ENCODE measurements at places on chromosomes 13 and 19.

- DNase-seq: no peak
Observed at GRCh38 chr19:46435009-46435408, 6.3 kb upstream of the PNMA8C start.

GRCh38 chr13:60214213-60215055, 50.7 kb upstream of the DIAPH3 start:
- no peak for DNase-seq

GRCh38 chr13:26221399-26221720, 754 bp downstream of the RNF6 start:
- DNase-seq: no peak

- DNase-seq: no peak
Observed at GRCh38 chr13:30863796-30864195, 42.3 kb upstream of the MEDAG start.

- peak; percentile 73 for DNase-seq
Observed at GRCh38 chr13:99985241-99985874, 3.8 kb downstream of the ZIC2 start.

DNA sequence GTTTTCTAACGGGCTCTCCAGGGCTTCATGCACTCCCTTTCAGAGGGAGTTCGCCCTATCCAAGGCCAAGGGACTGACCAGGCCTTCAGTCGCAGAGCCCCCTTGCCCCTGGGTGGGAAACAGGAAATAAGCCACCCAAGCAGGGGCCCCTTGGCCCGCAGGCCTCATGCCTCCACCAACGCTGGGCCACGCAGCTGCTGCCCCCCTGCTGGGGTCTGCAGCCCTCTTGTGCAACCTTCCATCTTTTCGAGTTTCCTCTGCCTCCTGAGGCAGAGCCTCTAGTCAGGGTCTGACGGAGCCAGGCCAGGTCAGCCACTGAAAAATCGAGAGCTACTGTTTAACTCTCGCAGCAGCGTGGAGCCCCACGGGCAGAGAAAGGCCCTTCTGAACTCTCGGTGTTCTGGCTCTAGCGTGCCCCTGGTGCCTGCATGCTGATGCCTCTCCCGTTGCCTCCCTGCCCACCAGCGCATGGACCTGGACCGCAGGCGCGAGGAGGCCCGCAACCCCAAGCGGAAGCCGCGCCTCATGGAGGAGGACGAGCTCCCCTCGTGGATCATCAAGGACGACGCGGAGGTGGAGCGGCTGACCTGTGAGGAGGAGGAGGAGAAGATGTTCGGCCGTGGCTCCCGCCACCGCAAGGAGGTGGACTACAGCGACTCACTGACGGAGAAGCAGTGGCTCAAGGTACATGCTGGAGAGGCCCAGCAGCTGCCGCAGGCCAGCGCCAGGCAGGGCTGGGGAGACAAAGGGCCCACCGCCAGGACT, 54.6 kb upstream of the LDLR start:
- DNase-seq: no peak

DNA sequence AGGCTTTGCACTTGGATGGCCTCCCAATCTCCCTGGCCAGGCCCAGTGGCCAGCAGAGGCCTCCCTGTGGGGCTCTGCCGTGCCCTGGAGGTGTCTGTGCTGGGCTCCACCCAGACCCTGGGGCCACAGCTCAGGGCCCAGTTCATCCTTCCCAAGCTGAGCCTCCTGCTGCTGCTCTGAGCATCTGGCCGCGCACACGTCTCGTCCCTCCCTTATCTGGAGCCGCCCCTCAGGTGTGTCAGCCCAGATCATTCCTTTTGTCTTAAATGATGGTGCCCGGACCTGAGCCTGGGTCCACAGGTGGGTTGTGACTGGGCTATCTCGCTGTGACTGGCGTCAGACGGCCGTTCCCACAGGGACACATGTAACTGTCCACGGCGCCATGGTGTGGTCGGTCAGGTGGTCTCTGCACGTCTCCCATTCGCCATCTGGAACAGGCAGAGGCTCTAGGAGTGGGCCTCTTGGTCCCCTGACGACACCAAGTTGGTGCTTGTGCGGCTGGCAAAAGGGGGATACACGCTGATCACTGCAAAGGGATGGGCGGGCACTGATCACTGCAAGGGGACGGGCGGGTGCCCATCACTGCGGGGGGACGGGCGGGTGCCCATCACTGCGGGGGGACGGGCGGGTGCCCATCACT, 14.3 kb upstream of the ZNF554 start:
- no peak for DNase-seq

- DNase-seq: no peak
Observed at GRCh38 chr19:4043401-4043800, 23.3 kb downstream of the ZBTB7A start.

DNA sequence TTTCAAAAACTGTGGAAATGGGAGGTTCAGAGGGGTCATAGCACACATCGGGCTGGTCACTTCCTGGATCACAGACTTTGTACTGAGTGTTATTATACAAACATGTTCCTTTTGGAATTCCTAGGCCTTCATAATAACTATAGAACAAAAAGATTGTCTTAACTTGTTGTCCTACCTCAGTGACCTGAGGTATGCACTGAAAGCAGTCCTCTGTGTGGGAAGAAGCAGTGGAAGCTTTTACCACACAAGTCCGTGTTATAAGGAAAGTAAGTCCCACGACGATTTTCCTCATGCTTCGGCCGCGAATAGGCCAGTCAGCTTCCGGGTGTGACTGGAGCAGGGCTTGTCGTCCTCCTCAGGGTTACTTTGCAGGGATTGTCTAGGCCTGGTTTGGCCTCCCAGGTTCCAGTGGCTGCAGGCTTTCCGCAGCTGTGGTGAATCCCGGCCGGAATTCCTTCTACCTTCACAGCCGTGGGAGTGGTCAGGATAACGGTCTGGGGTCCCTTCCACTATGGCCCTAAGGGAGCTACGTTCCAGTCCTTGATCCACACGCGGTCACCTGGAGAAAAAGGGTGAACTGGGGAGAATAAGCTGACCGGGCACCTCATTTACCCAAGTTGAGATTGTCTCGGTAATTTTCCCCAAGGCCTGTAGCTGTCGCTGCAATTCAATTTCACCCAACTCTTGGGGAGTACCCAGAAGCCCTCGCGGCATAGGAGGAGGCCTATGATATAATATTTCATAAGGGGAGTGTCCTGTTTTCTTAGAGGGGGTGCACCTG, 16.0 kb downstream of the NAPSA start:
- no peak for DNase-seq

DNA sequence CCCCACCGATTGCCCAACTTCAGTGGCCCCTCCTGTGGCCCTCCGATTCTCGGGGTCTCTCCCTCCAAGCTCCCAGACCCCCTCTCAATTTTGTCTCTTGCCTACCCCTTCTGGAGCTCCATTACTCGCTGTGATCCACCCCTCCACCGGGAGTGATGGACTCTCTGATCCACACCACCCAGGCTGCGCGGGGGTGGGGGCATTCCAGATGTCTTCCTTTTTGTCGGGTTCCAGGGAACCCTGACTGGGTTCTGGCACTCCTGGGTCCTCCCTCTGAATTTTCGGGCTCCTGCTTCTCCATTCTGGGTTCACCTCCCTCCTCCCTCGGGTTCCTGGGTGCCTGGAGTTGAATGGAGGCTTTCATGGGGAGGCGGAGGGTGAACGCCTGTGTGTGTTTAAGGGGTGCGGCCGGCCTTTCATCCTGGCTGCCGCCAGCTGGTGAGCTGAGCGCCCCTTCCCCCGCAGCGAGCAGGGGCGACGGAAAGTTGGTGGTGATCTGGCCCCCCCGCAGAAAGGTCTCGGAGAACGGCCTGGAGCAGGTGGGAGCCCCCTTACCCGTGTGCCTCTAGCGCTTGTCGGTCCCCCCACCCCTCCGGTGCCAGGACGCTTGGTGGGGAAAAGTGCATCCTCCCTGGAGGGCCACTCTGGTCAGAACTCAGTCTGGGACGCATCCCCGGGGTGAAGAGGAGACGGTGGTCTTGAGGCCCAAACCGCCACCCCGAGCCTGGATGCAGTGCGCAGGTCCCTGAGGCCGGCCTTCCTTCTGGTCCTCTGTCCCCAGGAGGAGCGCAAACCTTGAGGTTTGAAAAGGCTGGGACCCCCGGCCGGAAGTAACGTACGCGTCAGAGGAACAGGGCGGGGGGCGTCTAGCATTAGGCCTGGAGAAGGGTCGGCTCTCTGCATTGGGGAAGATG, 1.6 kb downstream of the MISP3 start:
- no peak for DNase-seq

- no peak for DNase-seq
Observed at GRCh38 chr19:40144947-40145748, 46.1 kb upstream of the MAP3K10 start.

- DNase-seq: peak; percentile 53
Observed at GRCh38 chr19:4456476-4456842, 1.1 kb downstream of the UBXN6 start.

GRCh38 chr19:10618846-10619245, 6.5 kb upstream of the SLC44A2 start:
- no peak for DNase-seq

DNA sequence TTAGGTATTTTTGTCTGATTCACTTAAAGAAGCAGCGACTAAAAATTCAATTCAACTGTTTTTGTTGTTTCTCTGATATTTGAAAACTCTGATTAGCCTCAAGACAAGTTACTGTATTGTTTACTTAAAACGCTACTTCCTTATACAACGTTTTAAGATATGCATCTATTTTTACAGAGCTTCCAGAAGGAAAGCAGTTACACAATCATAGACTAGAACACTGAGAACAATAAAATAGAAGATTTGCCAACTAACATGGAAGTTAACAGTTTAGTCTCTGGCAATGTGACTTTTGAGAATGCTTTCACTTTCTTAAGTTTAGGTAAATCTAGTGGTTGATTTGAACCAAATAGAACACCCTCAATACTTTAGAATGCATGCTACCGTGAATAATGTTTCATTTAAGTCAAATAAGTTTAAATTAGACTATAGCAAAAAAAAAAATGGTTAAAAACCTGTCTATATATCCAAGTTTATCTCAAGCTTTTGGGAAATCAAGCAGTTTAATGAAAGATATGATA, 614.8 kb downstream of the DACH1 start:
- DNase-seq: no peak

DNA sequence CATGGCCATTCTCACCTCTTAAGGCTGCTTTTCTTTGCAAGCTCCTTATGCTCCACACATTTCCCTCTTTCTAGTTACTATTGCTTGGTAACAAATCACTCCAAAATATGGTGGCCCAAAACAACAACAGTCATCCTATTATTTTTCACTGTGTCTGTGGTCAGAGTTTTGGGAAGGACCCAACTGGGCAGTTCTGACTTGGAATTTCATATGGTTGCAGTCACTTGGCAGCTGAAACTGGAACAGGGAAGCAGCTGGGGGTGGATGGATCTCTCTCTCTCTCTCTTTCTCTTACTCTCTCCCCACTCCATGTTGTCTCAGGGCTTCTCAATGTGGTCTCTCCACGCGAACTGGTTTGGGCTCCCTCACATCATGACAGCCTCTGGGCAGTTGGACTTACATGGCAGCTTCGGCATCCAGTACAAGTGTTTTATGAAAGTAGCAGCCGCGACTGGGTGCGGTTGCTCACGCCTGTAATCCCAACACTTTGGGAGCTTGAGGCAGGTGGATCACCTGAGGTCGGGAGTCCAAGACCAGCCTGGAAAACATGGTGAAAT, 39.6 kb downstream of the NUMBL start:
- DNase-seq: no peak

GRCh38 chr13:98495627-98496478, 81.1 kb downstream of the STK24 start:
- peak; percentile 48 for DNase-seq

GRCh38 chr19:11261971-11262839, at the start of gene DOCK6:
Gene DOCK6, minus strand, starts transcription at chr19:11262524. Its CDS starts 84 bp downstream, at chr19:11262440.
- peak; percentile 80 for DNase-seq

DNA sequence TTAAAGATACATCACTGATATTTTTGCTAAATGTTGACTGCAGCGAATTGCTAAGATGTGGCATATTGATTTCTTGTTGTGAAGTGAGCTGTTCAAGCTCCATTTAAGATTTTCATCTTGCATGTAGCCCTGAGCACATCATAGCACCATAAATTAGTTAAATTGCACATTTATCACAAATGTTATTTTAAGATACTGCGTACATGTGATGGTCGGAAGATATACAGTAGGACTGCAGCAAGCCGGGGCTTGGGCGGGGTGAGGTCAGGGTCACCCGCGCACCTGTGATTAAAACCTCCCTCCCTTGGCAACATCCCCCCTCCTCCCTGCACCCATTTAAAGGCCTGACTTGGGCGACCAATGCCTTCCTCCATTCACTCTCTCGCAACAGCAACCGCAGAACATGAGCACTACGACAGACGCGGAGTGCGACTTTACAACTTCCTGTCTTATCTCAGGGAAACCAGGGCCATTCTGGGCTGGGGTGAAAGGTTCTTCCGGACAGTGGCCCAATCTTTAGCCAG, 76.6 kb downstream of the TSHZ3 start:
- no peak for DNase-seq

DNA sequence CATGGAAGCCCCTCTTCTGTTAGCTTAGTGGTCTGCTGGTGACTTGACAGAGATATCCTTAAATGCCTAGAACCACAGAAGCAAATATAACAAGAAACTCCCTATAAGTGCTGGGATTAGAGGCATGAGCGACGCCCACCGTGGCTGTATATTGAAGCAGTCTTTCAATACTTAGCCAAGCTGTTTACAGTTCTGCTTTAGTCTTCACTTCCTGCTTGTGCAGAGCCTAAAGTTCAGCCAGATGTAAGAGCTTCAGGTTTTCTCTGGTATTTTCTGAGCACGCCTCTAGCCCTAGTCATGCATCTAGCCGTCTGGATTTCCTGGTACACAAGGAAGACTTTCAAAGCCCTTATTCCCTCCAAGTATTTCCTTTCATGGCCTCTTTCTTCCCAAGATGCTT, 28.5 kb downstream of the TRPM4 start:
- DNase-seq: no peak

- DNase-seq: no peak
Observed at GRCh38 chr13:90838317-90838960, 509.0 kb upstream of the MIR17HG start.

Data from neural progenitor cell (in vitro differentiated cells).